GM13977 (cell line): ENCODE measurements at places on chromosomes 5 and 9.

DNA sequence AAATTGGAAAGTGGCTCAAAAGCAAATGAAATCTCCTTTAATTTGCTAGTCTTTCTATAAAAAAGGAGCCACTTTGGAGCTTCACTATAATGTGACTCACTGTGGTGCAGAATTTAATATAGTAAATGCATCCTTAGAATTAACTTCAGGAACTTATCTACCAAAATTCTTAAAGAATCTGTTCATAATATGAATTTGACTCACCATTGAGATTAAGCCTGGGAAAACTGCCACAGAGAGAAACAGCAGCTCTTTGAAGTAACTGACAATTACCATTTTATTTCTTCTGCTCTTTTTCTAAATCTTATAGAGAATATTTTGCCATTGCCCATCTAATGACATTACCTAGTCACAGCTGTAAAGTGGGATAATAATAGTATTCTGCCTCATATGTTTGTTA lies 211.9 kb upstream of the CDH6 start:
- DNase-seq, result no peak

DNA sequence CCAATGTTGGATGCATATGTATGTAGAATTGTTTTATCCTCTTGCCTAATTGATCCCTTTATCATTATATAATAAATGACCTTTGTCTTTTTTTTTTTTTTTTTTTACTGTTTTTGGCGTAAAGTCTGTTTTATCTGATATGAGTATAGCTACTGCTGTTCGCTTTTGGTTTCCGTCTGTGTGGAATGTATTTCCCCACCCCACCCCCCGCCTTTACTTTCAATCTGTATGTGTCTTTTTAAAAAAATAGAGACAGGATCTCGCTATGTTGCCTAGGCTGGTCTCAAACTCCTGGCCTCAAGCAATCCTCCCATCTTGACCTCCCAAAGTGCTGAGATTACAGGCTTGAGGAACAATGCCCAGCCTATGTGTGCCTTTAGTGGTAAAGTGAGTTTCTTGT lies 11.3 kb downstream of the AHRR start:
- no peak for DNase-seq

- no peak for DNase-seq
Measured at GRCh38 chr9:126093771-126094170, 232.9 kb upstream of the MVB12B start.

- DNase-seq, result no peak
Measured at GRCh38 chr5:7673658-7674057, 177.3 kb downstream of the CFAP90 start.

DNA sequence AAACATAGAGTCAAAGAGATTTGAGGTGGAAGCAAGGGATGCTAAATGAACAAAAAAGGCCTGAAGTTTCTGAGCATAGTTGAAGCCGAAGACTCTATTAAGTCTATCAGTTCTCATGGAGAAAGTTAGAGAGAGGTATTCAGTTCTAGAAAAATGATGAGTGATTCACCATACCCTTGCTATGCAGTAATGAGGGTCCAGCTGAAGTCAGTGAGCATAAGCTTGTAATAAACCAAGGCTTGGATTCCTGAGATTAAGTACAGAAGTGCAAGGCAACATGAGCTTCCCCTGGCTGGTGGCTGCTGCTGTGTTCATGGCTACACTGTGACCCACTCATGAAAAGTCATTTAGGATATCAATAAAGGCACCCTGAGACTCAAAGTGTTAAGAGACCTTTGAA lies 129.7 kb upstream of the MTAP start:
- DNase-seq, result no peak

- DNase-seq, result no peak
Measured at GRCh38 chr5:143313298-143313852, 90.1 kb downstream of the NR3C1 start.

DNA sequence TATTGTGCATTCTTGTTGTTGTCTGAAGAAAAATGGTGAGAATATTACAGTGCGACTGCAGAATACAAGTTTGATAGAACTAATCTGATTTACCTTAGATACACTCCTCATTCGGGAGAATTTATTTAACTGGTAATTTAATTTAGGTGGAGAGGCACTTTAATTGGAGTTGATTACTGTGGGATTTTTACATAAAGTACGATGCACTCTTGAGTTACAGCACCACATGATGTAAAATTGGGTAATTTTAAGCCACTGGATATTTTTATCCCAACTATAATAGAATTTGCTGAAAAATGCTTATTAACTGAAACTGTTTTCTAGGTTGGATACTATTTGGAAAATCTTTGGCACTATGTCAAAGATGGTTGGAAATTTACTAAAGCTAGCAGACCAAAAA lies 35.4 kb upstream of the ALDOB start:
- no peak for DNase-seq

DNA sequence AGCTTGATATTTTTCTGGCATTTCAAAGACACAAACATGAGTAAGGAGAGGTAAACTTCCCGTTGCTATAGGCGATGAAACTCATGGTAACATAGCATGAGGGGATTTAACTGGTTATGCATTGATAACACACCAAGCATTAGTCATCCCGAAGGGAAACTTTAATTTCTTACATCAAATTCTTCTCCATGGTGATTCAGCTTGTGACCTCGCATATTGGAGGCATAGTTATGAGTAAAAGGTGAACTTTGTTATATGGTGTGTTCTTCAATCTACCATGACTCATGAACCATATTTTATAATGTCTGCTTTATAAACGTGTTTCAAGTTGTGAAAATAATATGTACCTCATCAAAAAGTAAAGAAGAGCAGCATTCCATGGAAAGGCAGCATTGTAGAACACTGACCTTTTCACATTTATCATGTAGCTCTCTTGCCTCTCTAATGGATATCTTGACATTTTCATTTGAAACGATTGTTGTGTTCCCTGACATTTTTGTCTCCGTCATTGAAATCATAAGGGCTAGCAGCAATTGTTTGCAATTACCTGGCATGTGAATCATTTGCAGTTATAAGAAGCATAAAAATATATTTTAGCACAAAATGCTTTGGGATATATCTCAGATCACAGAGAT lies 491.8 kb downstream of the ANXA1 start:
- no peak for DNase-seq

- DNase-seq, result peak; percentile 51
Measured at GRCh38 chr9:89179895-89180734, 1.5 kb upstream of the SHC3 start.

- DNase-seq, result no peak
Measured at GRCh38 chr5:68041293-68041692, 174.3 kb upstream of the PIK3R1 start.

DNA sequence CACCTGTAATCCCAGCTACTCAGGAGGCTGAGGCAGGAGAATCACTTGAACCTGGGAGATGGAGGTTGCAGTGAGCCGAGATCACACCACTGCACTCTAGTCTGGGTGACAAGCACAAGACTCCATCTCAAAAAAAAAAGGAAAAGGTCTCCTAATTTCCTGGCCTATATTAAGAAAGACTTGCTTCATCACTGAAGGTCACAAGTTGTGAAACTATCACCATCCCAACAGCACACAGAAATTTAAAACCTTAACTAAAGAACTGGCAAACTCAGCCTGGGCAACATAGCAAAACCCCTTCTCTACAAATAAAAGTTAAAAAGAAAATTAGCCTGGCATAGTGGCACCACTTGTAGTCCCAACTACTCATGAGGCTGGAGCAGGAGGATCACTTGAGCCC lies 17.2 kb downstream of the FRMD3 start:
- no peak for DNase-seq

GRCh38 chr5:60872892-60873291 lies 28.8 kb upstream of the ELOVL7 start:
- DNase-seq, result no peak

DNA sequence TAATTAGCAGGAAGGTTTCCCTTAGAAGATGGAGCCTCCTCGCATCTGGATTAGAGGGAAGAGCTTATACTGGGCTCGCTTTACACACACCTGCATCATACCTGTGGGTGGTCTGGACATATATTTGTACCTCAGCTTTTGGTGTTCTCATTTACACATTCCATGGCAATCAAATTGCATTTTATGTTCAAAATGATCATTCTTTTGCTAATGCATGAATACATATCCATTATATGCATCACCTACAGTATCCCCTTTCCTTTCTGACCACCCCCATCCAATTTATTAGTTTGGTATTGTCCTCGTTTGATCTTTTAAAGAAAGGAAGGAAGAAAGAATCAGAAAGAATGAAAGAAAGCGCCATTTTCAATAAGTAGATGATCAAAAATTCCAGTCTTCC lies 251.5 kb downstream of the SLF1 start:
- DNase-seq, result no peak

DNA sequence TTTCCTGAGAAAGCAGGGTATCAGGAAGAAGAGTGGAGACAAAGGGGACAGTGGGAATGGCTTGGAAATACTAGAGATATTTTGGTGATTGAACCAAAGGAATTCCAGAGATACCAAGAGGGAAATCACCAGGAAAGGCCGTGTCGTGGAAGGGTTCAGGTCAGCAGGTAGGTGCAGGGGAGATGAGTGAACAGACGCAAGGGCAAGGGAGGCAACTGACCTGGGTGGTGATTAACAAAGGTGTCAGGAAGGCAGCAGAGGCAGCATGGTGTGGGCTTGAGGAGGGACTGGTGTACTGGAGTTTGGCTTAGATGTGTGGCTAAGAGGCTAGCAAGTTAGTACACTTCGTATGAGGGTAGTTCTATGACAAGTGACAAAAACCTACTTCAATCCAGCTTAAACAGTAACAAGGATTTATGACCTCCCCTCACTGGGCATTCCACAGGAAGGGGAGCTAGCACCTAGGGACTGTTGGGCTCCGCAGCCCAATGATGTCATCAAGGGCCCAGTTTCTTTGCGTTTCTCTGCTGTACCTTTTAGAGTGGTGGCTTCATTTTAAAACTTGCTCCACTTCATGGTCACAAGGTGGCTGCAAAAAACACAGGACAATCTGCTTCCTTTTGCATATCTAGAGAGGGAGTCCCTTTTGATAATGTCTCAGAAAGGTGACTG lies 37.0 kb downstream of the INIP start:
- DNase-seq, result no peak

GRCh38 chr9:99954819-99955218 lies 48.4 kb downstream of the STX17 start:
- peak; percentile 34 for DNase-seq

DNA sequence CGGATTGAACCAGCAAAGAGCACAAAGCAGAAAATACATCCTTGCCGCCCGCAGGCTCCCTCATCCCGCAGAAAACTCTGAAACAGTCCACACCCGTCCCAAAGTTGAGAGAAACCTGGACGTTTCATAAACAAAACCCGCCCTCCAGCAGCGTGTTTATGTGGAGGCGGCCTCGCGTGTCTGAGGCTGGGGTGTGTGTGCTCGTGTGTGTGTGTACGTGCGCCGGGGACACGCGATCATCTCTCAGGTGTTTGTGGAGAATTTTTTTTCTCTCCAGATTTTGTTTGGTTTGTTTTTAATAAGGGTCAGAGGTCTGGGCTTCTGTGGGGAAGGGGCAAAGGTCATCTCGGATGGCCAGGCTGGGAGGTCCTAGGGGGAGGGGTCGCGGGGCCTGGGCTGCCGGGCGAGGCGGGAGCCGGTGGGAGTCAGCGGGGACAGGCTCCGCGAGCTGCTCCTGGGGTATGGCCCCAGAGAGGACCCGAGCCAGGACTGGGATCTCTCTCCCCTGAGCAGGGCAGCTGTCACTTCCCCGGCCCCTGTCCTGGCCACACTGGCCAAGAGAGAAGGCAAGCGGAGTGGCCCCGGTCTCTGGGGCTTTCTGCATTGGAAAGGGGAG lies 206.4 kb downstream of the C9orf50 start:
- DNase-seq, result no peak
